ENCODE measurements at places on chromosomes 6 and 20.
A peak's percentile ranks its signal among the peaks of the same experiment; 100 is the strongest.

GRCh38 chr6:16272201-16272600, 33.8 kb downstream of the GMPR start:
- DNase-seq, result no peak

GRCh38 chr20:53154540-53154939, 182.4 kb downstream of the TSHZ2 start:
- peak; percentile 6 for DNase-seq

- no peak for DNase-seq
Observed at GRCh38 chr6:151639750-151640149, 145.9 kb downstream of the CCDC170 start.

- DNase-seq, result no peak
Observed at GRCh38 chr6:169139179-169139971, 114.3 kb downstream of the THBS2 start.

- no peak for DNase-seq
Observed at GRCh38 chr6:42316981-42317380, 99.3 kb upstream of the MRPS10 start.

DNA sequence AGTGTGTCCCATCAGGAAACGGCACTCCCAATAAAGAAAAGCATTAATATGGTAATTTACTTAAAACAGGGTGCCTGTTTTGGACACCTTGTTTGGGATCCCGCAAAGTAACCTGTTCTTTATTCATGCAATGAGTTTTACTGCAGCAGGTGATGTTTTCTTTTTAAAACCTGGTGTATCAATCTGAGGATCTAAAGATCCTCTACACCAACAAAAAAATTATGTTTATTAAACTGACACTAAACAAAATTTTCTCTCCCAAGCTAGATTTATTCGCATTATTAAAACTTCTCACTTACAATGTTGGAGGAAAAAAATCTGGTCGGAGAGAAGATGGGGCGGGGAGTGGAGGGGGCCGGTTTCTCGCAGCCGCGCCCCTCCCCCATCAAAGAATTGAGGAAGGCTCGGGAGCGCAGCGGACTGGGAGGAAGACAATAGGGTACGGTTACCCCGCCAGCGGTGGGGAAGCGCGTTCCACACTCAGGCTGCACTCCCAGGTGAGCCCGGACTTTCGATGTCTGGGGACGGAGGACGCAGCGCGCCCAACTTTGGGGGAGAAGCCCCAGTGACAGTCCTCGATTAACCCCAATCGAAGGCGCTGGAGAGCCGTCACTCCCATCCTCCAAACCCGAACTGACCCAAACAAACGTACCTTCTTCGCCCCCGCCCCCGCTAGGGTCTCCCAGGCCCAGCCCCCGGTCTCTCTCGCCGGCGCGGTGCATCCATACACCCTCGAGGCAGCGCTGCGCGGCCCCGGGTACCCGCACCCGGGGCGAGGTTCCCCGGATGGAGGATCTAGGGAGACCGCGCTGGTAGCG, 1.3 kb downstream of the CD24 start:
- no peak for DNase-seq

GRCh38 chr6:30152910-30153610, 8.0 kb downstream of the TRIM10 start:
- no peak for DNase-seq

- DNase-seq, result no peak
Observed at GRCh38 chr6:144823131-144823530, 538.0 kb downstream of the UTRN start.

- no peak for DNase-seq
Observed at GRCh38 chr20:50354721-50355589, 155.2 kb upstream of the PTPN1 start.

DNA sequence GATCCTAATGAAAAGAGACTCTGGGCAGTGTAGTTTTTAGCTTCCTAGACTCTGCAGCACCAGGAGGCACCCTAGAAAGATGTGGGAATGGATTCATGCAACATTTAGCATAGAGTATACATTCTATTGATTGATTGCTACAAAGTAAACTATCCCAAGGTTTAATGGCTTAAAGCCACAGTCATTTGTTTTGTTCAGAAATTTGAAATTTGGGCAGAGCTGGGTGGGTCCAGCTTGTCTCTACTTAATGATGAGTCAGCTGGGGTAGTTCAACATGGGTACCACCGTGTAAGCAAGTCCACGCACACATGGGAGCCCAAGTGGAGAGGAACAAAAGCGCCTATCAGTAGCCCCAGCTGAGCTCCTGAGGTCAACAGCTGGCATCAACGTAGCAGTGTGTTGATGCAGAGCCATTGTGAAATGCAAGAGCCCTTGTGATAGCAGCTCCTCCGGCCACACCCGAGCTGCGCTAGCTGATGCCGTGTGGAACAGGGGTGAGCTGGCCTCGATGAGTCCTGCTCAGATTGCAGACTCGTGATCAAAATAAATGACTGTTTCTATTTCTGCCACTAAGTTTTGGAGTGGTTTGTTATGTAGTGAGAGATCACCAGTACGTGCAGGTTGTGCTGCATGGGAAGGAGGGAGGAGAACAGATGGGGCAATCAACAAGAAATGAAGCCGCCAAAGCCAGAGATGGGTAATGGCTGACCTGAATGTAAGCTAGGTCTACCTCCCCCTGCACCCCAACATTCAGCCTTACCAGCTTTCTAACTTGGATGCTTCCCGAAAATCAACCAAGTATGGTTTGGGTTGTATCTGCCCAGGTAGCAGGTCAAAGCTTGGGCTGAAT, 45.7 kb upstream of the TRAF3IP2 start:
- DNase-seq, result no peak
